ENCODE measurements at places on chromosomes 4 and X.

DNA sequence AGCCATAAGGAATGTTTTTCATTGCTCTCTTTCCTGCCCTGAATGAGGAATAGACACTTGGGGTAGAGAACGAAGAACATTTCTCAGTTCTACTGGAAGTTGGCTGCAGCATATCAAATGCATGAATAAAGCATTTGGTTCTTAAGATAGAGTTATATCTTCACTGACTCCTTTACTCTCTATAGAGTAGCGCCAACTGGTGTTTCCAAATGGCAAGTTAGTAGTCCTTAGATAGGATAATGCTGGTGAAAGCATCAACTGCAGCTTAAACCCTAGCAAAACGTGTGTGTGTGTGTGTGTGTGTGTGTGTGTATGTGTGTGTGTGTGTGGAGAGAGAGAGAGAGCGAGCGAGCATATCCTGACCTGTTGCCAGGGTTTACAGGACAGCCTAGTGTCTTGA, 62.2 kb upstream of the FRMPD4 start:
- no peak for DNase-seq

DNA sequence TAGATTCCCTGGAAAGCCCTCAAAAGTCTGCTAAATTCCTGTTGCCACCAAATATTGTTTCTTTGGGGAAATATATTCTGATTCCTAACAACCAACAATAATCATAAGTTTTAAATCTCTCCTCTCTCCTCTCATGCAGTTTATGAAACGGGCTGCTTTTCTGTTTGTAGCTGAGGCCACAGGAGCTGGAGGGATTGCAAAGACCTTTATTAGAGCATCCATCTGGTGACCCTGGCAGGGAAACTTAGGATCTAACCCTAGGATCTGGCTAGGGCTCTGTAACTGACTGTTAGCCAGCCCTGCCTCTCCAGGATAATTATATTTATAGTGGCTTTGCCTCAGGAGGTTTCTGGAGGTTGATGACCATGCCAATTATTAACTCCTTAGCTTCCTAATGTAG, 56.9 kb downstream of the SMAD1 start:
- no peak for DNase-seq

DNA sequence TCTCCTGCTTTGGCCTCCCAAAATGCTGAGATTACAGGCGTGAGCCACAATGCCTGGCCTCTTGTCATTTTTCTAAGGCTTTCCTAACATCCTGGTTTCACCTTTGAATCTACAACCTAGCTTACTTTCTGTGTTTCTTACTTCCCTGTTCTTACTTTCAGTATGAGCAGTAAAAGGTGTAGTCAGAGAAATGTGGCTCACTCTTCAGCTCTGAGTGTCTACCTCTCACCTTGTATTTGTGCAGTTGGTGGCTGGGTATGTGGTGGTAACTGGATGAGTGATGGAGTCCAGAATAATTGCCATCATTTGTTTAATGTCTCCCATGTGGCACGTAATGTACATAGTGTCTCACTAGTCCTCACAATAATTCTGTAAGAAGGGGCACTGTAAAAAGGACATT, 19.1 kb upstream of the CXCL11 start:
- DNase-seq = no peak

DNA sequence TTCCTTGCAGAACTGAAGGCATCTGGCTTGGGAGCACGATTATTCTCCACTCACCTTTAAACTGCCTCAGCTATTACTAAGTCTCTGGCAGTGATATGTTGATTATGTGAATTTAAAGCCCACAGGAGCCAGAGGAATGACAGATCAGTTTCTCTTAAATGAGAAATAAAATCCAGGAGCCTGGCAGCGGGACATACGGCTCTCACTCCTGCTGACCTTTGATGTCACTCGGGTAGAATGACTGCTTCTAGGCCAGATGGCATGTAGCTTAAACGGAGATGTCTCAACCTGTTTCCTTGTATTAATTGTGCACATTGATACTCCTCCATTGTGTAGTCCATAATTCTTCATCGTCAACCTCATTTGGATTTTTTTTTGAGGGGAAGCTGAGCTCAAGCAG, 4.0 kb upstream of the CBLL2 start:
- no peak for DNase-seq

GRCh38 chr4:75107755-75108612, 175.1 kb downstream of the PARM1 start:
- peak; percentile 40 for DNase-seq

DNA sequence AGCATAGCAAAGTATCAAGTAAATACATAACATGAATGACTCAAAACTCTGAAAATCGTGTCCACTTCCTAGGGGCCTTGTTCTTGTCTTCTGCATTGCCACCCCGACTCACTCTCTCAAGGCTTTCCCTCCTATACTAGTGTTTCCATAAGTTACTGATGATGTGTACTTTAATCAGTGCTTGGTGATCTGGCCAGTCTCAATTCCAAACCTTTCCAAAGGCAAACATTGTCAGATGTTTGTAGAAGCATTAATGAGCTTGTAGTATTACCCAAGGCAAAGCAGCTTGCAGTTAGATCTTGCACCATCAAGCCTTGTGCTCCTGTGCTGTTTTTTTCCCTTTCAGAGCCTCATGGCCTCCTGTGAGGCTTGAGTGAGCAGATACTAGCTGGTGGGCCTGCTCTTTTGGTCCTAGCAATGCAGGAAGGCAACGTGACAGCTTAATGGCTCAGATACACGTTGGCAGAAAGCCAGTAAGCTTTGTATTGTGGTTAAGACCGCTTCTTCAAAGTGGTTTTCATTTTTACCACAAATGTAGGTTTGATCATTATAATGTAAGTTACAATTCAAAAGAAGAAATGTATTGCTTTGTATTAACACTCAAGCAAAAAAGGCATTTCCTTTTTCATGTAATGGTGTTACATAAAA, 51.8 kb downstream of the RBPJ start:
- DNase-seq = no peak

- peak; percentile 17 for DNase-seq
Observed at GRCh38 chr4:33060674-33061542, 2340.7 kb downstream of the PCDH7 start.

- no peak for DNase-seq
Observed at GRCh38 chrX:93660575-93660974, 12.8 kb downstream of the NAP1L3 start.

DNA sequence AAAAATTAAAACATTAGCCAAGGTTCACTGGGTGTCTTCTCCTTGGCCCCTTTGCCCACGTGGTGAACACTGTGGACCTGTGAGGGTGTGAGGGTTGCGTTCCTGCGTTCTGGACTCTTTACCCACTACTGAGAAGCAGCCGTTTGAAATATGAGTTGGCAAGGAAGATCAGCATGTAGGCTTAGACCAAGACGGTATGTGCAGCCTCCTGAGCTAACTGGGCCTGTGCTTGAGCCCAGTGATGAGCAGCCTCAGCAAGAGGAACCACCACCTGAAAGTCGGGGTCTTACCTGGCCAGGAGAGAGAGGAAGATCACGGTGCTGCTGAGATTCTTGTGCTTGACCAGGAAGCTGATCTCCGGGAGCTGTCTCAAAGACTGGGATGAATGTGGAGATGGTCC, 19.5 kb downstream of the RGS12 start:
- DNase-seq = no peak

DNA sequence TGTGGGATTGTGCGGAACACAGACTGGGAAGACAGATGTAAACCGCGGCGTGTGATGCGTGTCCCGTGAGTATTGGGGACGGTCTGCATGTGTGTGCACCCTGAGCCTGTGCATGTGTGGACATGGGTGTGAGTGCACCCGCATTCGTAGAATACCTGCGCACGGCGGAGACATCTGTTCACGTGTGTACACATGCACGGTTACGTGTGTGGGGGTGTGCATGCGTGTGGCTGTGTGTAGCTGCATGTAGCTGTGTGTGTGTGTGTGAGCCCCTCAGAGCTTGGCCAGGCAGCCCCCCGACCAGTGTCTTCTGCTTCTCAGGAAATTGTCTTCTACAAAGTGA, 19.6 kb downstream of the ATP5ME start:
- no peak for DNase-seq

GRCh38 chrX:119501511-119502148, 33.4 kb downstream of the SLC25A5 start:
- no peak for DNase-seq

DNA sequence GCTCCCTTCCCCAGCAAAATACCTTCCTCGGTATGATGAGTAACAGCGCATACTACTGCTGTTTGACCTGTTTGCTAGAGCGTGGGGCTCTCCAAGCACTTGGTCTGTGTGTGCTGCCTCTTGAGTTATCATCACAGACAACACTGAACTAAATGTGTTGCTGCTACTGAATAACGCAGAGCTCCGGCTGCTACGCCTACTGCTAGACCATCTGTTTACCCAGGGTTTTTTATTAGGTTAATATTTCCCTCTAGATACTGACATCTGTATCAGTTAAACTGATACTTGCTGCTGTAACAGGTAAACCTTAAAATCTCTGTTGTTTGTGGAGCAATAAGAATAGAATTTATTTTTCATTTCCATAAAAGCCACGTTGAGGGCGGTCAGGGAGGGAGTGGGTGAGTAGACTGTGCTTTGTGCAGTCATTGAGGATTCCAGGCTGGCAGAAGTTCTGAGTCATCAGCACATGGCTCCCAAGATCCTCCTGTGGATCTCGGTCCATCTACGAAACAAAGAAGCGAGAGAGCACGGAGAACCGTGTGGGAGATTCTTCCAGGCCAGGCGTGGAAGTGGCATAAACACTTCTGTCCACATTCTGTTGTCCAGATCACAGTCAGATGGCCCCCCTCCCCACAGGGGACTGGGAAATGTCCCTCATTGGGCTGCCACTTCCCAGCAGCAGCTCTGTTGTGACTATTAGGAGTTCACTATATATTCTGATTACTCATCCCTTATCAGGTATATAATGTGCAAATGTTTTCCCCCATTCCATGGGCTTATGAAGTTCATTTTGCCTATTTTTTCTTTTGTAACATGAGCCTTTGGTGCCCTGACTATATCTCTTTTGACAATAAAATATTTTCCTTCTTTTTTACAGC, 14.1 kb downstream of the GRK4 start:
- peak; percentile 46 for DNase-seq

- no peak for DNase-seq
Observed at GRCh38 chrX:96846841-96847240, 36.9 kb upstream of the RPA4 start.

DNA sequence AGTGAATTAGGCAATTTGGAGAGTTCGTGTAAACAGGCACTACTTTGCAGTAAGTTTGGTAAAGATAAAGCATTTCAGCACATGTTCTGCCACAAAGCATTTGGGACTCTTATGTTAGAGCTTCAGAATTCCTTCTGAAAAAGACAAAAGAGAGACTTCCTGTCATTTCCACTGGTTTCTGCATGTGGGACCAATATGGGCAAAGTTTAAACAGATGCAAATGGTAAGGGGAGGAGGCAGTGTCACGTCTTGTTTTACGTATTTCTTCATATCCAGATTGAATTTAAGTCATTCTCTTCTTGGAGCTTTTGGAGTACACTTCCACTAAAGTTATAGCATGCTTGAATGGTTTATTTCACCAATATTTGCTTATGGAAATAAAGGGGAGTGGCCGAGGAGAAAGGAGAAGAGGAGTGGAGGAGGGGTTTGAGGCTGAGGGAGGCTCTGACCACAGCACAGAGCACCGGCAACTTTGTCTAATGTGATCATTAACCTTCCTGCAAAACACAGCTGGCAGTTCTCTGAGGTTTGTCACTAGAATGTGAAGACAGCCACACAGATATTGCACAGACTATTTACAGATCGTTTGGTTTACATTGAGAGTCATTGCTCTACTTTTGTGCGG, at the start of gene APELA:
APELA (plus strand) TSS at position 479 of the 625 bp plus-strand sequence. CDS start 154 bp downstream, outside the sequence.
- no peak for DNase-seq

- no peak for DNase-seq
Observed at GRCh38 chr4:141416219-141416618, 195.5 kb downstream of the ZNF330 start.

DNA sequence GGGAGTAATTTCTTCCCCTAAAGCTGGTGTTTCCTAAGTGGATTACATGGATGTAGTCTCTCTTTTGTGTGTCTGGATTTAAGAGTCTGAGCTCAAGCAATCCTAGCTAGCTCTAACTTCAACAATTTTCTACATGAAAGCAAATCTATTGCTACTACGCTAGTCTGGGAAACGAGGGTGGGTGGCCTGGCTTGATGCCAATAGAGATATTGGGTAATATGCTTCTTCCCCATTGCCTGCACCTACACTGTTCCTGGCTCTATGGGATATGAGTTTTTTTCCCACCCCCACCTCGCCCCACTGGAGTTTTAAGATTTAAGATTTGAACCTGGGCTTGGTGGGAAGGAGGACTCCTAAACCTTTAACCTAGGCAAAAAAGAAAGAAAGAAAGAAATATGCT, 158.8 kb downstream of the RBM46 start:
- no peak for DNase-seq

DNA sequence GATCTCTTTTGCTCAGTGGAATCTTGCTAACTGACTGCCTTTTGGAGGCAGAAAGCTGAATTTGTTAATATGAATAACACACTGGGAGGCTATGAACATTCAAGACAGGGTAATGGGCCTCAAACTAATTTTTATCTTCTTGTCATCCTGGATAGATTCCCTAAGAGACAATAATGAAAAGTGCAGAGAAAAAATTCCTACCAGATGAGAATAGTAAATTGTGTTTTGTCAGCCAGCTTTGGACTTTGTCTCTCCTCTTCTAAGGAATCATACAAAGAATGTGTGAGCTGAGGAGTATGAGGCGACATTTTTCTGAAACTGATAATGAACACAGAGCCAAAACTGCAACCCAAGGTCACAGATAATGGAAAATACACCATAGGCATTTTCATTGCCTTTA, 649.3 kb downstream of the IQCM start:
- DNase-seq = no peak

- no peak for DNase-seq
Observed at GRCh38 chrX:714131-714530, 83.5 kb downstream of the SHOX start.

- DNase-seq = no peak
Observed at GRCh38 chrX:78650906-78651437, 8.2 kb downstream of the RTL3 start.

- no peak for DNase-seq
Observed at GRCh38 chr4:3337811-3338210, 45.0 kb downstream of the RGS12 start.

- DNase-seq = no peak
Observed at GRCh38 chrX:72276478-72276953, 532 bp downstream of the RPS4X start.

- no peak for DNase-seq
Observed at GRCh38 chr4:51842167-51842553, 793 bp upstream of the DCUN1D4 start.

- no peak for DNase-seq
Observed at GRCh38 chrX:73850124-73851013, 287.4 kb downstream of the CHIC1 start.

DNA sequence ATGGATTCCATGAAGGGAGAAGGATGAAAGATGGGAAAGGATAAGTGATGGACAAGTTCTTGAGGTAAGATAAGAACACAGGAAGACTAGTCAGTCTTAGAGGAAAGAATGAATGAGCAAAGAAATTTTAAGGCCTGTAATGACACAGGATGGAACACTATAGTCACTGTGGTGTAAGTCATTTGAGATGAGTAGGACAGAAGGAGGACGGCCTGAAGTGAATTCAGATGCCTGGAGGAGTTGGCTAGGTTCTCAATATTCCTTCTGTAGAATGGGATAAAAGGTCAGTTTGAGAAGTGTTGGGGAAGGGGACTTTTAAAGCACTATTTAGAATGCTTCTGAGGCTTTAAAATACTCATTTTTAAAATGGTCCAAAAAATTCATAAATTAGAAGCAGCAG, 3.9 kb downstream of the MSMO1 start:
- DNase-seq = no peak

GRCh38 chr4:188297873-188298272, 158.6 kb downstream of the TRIML1 start:
- DNase-seq = no peak
